GOT3 (cell line): ENCODE measurements at places on chromosomes 6 and 20.
A peak's percentile ranks its signal among the peaks of the same experiment; 100 is the strongest.

GRCh38 chr6:5203546-5203945, 57.2 kb downstream of the LYRM4 start:
- DNase-seq, result no peak

DNA sequence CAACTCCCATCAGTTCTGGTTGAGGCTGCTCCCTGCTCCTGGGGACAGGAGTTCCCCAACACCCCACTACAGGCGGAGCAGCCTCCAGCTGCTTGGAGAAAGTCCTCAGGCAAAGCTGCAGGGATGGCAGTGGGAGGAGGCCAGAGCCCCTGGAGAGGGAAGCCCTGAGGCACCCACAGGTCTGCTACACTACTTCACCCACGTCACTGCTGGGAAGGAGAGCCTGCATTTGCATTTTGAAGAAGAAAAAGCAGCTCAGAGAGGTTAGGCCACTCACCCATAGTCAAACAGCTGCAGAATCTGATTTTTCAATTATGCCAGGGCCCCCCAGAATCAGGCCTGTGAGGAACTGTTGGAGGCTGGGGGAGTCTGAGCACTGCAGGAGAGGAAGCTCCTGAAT, 17.2 kb downstream of the BFSP1 start:
- no peak for DNase-seq

DNA sequence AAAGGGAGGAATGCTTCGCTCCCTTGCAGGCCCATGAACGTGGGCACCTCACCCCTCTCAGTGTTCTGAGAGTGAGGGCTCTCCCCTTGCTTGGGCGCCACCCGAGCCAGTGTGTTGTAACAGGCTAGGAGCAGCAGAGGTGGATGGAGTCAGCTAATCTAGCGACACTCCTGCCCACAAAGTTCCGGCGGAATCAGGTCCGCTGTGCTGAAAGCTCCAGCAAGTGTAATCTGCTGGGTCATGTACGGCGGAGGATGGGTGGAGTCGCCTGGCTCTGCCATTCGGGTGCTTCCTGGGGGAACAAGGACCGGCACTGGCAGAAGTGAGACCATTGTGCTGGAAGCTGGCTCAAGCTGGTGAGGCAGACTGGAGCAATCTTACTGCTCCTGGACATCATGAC, 1310.1 kb downstream of the EPHA7 start:
- DNase-seq, result no peak

DNA sequence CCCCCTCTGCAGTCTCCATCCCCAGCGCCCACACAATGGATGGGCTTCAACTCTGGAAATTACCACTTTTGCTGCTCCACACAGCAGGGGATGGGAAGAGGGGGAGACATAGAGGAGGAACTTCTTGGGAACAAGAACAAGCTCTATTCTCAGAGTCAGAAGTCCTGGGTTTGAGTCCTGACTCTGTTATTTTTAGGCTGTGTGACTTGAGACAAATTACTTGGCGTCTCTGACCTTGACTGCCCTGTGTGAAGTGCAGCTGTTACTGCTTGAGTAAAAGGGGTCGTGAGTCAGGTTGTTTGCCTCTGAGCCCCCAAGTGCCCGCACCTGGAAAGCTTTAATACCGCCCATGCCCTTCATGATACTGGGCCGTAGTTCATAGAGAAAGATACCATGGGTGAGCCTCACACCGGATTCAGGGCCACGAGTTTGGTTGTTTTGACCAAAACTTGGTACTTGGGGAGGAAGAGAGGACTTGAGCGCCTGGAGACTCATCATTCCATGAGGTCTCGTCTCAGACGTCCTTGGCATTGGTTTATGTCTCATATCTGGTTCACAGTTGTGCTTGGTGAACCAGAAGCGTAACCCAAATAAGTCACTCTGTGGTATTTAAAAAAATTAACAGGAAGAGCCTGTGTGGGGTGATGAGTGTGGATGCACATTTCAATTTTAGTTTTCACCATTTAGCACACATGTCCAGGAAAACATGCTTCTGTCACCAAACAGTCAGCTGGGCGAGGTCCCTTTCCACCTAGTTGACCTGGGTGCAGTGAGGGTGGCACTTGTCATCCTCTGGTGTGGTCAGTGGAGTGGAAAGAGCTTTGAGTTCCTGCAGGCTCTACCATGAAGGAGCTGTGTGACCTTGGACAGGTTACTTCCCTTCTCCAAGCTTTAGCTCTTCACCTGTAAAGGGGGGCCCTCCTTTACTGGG, 75.6 kb downstream of the CDC5L start:
- no peak for DNase-seq

GRCh38 chr6:79305020-79305419, 70.5 kb upstream of the HMGN3 start:
- no peak for DNase-seq

- DNase-seq, result no peak
Observed at GRCh38 chr20:8642247-8642646, 426.6 kb upstream of the PLCB4 start.

GRCh38 chr6:31663961-31664789, 622 bp downstream of the GPANK1 start:
- peak; percentile 19 for DNase-seq

- DNase-seq, result no peak
Observed at GRCh38 chr20:62281161-62281933, 21.4 kb upstream of the ADRM1 start.
